Upper lobe of left lung (tissue), 6 donors: ENCODE measurements at places on chromosomes 3 and 15. TPM values are rescaled to one million over a fixed set of nuclear protein-coding genes. Genes with fewer than 3 reads are reported as not detected.

Gene NR1I2
- total RNA-seq: 0.37 TPM

DNA sequence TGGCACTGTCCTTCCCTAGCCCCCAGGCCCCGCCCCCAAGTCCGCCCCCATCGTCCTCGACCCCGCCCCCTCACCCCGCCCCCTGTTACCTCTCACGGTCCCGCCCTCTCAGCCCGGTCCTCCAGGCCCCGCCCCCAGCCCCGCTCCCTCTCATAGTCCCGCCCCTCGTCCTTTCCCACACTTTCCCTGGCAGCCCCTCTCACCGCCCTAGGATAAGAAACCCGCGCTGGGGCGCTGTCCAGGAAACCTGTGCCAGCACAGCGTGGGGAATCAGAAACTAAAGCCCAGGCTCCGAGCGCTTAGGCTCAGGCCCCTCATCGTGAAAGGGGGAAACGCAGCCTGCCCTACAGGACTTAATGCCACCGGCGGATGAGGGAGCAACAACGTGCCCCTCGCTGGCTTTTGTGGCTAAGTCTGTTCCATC, 20.9 kb downstream of the TRPM1 start:
- DNase-seq: peak; percentile 68
- H3K4me1 ChIP-seq: peaks cover 16% of the 10 kb centered on the region
- no peak overlapping the region for H3K4me3 ChIP-seq
- H3K27ac ChIP-seq: no peak overlapping the region
- H3K36me3 ChIP-seq: no peaks in the 10 kb centered on the region
- no peaks in the 10 kb centered on the region for H3K27me3 ChIP-seq

GRCh38 chr3:13143381-13144004, 70.3 kb upstream of the IQSEC1 start:
- H3K4me3 ChIP-seq: no peak overlapping the region
- DNase-seq: no peak
- no peaks in the 10 kb centered on the region for H3K4me1 ChIP-seq
- no peaks in the 10 kb centered on the region for H3K27me3 ChIP-seq

DNA sequence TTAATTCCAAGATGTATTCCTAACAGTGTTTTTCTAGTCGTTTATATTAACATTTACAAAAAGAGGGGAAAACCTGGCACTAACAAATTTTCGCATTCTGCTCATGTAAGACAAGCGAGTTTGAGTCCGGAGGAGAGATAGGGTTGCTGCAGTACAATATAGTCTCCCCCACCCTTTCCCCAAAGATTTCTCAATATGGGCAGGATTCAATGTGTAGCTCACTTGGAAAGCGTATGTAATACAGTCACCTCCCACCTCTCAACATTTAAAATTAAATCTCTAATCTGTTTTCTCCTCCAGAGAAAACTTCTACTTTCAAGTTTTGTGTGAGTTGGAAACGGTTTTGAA, 57.9 kb downstream of the CMSS1 start:
- peak overlapping the region; percentile 90 for H3K27ac ChIP-seq
- H3K4me3 ChIP-seq: peak overlapping the region; percentile 53
- peaks cover 32% of the 10 kb centered on the region for H3K4me1 ChIP-seq
- H3K27me3 ChIP-seq: no peaks in the 10 kb centered on the region

Gene LSMEM2
- total RNA-seq: not detected

Gene MOBP
- 0.22 TPM for total RNA-seq

DNA sequence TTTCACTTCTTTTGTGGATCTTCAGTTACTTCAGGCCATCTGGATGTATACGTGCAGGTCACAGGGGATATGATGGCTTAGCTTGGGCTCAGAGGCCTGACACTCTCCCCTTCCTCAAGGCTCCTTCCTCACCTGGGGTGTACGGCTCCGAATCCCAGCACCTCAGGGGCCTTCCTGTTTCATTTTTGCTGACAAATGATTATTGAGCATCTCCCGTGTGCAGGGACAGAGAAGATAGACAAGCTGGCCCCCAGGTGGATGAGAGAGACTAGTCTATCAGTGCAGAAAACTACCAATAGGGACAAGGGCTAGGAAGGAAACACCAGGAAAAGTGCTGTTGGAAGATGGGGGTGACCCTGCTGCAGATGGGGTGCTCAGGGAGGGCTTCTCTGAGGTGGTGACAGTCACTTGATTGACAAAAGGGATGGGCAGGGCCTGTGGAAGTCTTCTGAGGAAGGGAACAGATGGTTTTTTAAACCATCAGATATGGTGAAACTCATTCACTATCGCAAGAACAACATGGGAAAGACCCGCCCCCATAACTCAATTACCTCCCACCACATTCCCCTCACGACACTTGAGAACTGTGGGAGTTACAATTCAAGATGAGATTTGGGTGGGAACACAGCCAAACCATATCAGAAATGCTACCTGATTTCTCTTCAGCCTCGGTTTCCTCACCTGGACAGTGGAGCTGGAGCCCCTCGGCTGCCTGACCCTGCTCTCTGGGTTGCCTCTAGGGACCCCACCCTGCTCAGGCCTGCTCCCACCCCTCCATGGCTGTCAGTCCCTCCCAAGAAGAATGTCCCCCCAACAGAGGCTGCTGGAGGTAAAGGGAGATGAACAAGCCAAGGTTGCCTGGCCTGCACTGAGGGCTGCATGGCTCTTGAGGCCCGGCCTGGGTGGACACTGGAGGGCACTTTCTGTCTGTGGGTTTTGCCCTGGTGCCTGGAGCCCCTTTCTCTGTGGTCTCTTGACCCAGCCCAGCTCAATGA, 37.2 kb upstream of the ACAD9 start:
- no peaks in the 10 kb centered on the region for H3K27me3 ChIP-seq
- no peak overlapping the region for H3K27ac ChIP-seq
- DNase-seq: no peak
- no peaks in the 10 kb centered on the region for H3K36me3 ChIP-seq

- no peaks in the 10 kb centered on the region for H3K4me1 ChIP-seq
- DNase-seq: no peak
- no peak overlapping the region for H3K27ac ChIP-seq
- H3K4me3 ChIP-seq: no peak overlapping the region
- H3K36me3 ChIP-seq: no peaks in the 10 kb centered on the region
Observed at GRCh38 chr3:117243657-117244056, 534.1 kb downstream of the TUSC7 start.

- H3K27ac ChIP-seq: peak overlapping the region; percentile 23
- H3K4me1 ChIP-seq: peaks cover 8% of the 10 kb centered on the region
- DNase-seq: no peak
Observed at GRCh38 chr3:108103040-108103751, 12.4 kb upstream of the CD47 start.

Gene GHRL
- total RNA-seq: 1.7 TPM

DNA sequence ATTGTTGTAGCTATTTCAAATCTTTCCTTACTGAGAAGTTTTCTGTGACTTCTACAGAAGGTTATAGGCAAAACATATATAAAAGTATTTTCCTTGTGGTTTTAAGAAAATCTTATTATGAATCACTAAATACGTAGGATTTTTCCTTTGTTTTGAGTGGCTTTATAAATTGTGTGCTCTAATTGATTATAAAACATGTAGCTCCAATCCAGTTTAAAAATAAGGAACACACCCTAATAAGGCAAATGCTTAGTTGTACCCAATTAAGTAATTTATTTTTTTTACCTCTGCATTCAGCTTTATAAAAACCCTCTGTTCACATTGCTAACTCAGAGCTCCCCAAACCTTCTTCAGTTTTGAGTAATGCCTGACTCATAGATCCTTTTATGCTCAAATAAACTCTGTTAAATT, 408.0 kb downstream of the NAALADL2 start:
- no peak overlapping the region for H3K27ac ChIP-seq
- no peaks in the 10 kb centered on the region for H3K36me3 ChIP-seq
- H3K4me1 ChIP-seq: no peaks in the 10 kb centered on the region
- no peak for DNase-seq

GRCh38 chr3:191330530-191331048, 263 bp upstream of the UTS2B start:
- H3K4me3 ChIP-seq: peak overlapping the region; percentile 62
- peak overlapping the region; percentile 99 for H3K27ac ChIP-seq
- H3K36me3 ChIP-seq: no peaks in the 10 kb centered on the region

- peaks cover 9% of the 10 kb centered on the region for H3K4me1 ChIP-seq
- DNase-seq: peak; percentile 93
- H3K4me3 ChIP-seq: no peak overlapping the region
- H3K27ac ChIP-seq: no peak overlapping the region
- H3K36me3 ChIP-seq: no peaks in the 10 kb centered on the region
Observed at GRCh38 chr15:97903971-97904572, 56.4 kb upstream of the ARRDC4 start.

GRCh38 chr3:179884136-179884535, 152.6 kb downstream of the PEX5L start:
- H3K27me3 ChIP-seq: no peaks in the 10 kb centered on the region
- no peak overlapping the region for H3K4me3 ChIP-seq
- no peaks in the 10 kb centered on the region for H3K4me1 ChIP-seq
- H3K36me3 ChIP-seq: no peaks in the 10 kb centered on the region
- DNase-seq: no peak
- H3K27ac ChIP-seq: no peak overlapping the region

DNA sequence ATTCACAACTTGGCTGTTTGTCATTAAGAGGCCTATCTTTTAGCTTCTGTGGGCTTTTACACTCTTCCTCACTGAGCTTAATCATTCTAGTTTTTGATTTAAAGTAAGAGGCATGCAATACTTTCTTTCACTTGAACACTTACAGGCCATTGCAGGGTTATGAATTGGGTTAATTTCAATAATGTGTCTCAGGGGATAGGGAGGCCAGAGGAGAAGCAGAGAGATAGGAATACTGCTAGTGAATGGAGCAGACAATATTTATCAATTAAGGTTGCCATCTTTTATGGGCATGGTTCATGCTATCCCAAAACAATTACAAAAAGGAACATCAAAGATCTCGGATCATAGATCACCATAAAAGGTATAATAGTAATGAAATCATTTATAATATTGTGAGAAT, 189.8 kb downstream of the EPHA3 start:
- no peak for DNase-seq
- no peaks in the 10 kb centered on the region for H3K27me3 ChIP-seq
- no peak overlapping the region for H3K27ac ChIP-seq
- H3K4me1 ChIP-seq: no peaks in the 10 kb centered on the region

DNA sequence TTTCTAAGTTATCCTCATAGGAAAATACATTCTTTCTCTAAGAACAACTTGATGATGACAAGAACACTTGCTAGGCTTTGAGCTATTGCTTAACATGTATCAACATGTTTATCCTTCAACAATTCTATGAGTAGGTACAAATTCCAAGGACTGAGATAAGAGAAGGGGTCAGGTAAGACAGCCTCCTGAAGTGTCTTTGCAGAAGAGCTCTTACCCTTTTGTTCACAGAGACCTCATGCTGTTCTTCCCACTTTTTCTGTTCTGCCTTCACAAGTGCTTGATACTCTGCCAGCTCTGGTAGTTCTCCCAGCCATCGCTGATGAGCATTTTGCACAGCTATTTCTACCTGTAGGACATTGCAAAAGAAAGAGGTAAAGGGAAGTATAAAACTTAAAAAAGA, 50.9 kb downstream of the CEP152 start:
- peak; percentile 30 for DNase-seq
- H3K36me3 ChIP-seq: peaks cover 4% of the 10 kb centered on the region
- no peaks in the 10 kb centered on the region for H3K4me1 ChIP-seq
- no peaks in the 10 kb centered on the region for H3K27me3 ChIP-seq

DNA sequence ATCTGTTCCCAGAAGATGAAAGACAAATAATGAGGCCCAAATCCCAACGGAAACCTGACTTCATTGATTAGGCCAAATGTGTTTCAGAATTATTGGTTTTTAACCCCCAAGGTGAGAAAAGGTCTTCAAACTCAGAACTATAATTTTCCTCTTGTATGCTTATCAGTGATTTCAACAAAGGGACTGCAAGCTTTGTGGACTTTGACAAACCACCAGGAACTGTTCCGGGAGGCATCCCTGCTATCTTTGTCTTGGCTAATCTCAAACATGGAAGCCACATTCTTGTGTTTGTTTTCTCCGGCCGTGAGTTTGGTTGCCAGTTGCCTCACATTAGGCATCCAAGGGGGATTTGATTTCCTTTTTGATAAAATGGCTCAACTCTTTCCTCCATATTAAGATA, 19.5 kb downstream of the ARHGEF3 start:
- H3K4me3 ChIP-seq: no peak overlapping the region
- H3K27me3 ChIP-seq: no peaks in the 10 kb centered on the region
- H3K27ac ChIP-seq: peak overlapping the region; percentile 82
- no peak for DNase-seq

Gene PEX5L
- total RNA-seq: not detected

- H3K4me1 ChIP-seq: no peaks in the 10 kb centered on the region
- H3K36me3 ChIP-seq: no peaks in the 10 kb centered on the region
- H3K27me3 ChIP-seq: no peaks in the 10 kb centered on the region
- no peak overlapping the region for H3K27ac ChIP-seq
- DNase-seq: no peak
- no peak overlapping the region for H3K4me3 ChIP-seq
Observed at GRCh38 chr15:33871980-33872379, 96.3 kb upstream of the CHRM5 start.

Gene GOLGA6L4
- 3.8 TPM for total RNA-seq

- H3K4me3 ChIP-seq: peak overlapping the region; percentile 45
- DNase-seq: no peak
- peaks cover 14% of the 10 kb centered on the region for H3K4me1 ChIP-seq
- no peaks in the 10 kb centered on the region for H3K27me3 ChIP-seq
- no peaks in the 10 kb centered on the region for H3K36me3 ChIP-seq
Observed at GRCh38 chr3:169242708-169243513, 420.6 kb downstream of the MECOM start.

GRCh38 chr15:29226436-29227208, 43.0 kb downstream of the NSMCE3 start:
- no peak overlapping the region for H3K27ac ChIP-seq
- no peaks in the 10 kb centered on the region for H3K36me3 ChIP-seq
- H3K4me3 ChIP-seq: no peak overlapping the region
- no peaks in the 10 kb centered on the region for H3K27me3 ChIP-seq
- DNase-seq: no peak
- H3K4me1 ChIP-seq: no peaks in the 10 kb centered on the region

Gene TRAIP
- 2.7 TPM for total RNA-seq

DNA sequence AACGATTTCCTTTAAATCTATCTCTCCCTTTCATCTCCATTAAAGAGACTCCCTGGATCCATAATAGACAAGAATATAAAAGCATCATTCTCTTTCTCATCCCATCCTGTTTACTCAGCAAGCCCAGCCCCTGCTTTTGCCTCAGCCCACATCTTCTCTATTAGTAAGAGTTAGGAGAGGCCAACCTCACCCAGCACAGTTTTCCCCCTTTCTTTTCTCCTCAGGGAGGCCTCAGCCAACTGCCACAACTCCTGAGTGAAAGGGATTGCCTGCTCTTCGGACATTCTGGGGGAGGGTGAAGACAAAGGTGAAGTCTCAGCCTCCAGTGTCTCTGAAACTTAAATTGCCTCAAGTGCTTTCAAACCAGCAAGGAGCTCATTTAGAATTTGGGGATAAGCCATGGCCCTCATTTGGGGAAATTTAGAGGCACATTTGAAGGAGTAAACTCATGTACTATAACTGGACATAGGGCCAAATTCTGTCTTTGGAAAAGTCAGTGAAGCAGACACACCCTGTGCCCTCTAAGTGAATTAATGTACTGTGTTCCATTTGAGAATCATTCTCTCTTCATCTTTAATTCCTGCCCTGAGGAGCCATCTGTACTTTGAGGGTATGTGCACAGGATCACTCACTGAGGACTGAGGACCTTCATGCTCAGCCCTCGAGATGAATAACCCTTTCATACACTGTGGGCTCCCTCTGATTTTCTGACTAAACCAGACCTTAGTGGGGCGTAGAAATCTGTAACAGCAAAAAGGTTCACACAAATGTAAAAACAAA, 82.5 kb downstream of the SOX2 start:
- no peaks in the 10 kb centered on the region for H3K36me3 ChIP-seq
- no peak for DNase-seq
- no peaks in the 10 kb centered on the region for H3K27me3 ChIP-seq

Gene GRIP2
- total RNA-seq: 0.39 TPM

Gene GPR149
- not detected for total RNA-seq

Gene PHC3
- total RNA-seq: 52.6 TPM

GRCh38 chr3:140031170-140031569, 96.2 kb downstream of the CLSTN2 start:
- H3K4me3 ChIP-seq: no peak overlapping the region
- DNase-seq: no peak
- no peaks in the 10 kb centered on the region for H3K36me3 ChIP-seq
